ENCODE measurements at places on chromosomes 5 and 9.

- DNase-seq, result no peak
Observed at GRCh38 chr5:75622564-75622963, 11.3 kb downstream of the ANKDD1B start.

DNA sequence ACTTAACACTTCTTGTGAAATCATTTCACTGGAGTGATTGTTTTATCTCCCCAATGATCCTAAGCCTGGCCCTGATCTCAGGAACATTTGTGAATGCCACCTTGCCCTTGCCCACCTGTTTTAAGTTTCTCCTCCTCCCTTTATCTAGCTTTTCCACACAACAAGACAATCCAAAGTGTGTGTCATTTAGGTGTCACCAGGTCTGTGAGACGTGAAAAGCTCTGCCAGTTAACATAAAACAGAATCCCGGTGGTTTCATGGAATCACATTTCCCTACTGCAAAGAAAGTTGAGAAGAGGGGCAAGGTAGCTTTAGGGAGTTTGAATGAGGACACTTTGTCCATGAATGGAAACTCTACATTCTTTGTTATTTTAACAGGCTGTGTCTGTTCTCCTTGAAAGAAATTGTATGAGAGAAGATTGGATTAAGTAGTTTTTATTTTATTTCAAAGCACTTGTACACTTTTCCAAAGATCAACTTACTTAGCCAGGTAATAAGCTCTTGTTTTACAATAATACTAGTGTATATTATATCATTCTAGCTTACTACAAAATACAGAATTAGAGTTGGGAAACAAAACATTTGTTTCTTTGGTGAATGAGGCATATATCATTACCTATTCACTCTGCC, 239.0 kb downstream of the ISL1 start:
- DNase-seq, result peak; percentile 52

GRCh38 chr5:141725891-141726290, 43.9 kb upstream of the ARAP3 start:
- DNase-seq, result no peak

GRCh38 chr5:57493034-57493433, 10.4 kb upstream of the ACTBL2 start:
- peak; percentile 28 for DNase-seq

DNA sequence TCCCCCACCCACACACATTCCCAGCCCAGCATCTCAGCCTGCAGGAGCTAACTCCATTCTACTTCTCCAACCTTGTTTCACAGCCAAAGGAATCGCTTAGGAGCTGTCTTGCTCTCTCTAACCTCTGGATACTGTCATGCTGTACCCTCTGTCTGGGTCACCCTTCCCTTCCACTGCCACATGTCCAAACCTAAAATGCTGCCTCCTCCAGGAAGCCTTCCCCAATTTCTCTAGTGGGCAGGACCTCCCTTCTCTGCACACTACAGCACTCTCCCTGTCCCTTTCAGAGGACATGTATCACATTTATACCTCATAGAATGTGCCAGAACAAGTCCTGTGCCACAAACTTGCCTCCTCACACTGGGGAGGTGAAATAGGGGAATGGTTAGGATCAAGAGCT, 30.8 kb downstream of the WHRN start:
- no peak for DNase-seq

- no peak for DNase-seq
Observed at GRCh38 chr5:14920121-14920520, 48.5 kb upstream of the ANKH start.

GRCh38 chr9:91751922-91752321, 198.1 kb downstream of the ROR2 start:
- DNase-seq, result no peak

DNA sequence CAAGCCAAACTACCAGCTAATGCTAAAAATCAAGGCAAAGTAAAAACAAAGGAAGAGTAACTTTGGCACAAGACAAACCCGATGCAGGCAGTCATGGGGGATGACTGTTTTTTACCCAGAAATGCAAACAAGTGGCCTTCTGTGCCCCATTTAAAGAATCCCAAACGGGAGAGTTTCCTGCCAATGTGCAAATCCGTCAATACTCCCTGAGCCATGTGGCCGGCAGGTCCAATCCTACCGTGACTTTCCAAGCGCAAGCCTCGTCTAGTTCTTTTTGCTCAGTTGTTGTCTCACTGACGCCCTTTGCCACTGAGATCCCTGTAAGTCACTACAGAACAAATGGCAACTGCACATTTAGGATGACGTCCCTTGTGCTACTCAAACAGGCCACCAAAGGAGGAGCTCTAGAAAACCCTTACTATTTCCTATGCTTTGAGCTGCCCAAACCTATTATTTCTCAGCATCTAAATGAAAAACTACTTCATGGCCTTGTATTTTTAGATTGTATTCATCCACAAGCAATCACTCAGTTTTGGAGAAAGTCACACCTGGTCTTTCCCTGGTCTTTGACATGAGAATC, 43.4 kb downstream of the OTULIN start:
- DNase-seq, result no peak

DNA sequence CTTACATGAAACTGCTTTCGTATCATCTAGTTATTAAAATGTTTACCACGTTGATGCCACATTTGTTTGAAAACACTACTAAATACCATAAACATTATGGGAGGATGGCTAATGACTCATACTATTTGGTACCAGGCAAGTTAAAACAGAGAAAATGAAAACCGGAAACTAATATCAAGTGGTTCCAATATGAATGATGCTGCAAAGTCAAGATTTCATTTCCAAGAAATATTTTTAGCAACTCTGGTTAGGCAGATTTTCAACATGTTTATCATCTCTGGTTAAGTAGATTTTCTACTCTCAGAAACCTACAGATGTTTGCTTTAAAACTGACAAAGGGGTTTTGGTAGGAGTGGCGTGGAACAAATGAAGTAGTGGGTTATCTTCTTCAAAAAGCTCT, 4.9 kb upstream of the F2R start:
- no peak for DNase-seq

DNA sequence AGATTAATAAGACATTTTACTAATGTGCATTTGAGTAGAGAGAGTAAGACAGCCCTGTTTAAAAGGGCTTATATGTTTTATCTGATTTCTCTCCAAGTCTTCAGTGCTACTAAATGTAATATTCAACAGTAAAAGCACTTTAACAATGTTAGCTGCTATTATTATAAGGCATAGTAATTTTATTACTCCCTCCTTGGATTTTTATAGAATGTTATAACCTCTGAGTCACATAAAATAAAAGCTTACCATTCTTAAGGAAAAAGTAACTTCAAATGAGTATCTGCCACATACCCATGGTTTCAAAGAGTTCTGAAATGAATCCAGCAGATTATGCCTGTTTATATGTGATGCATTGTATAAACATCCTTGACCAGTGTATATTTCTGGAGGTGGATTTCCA, 19.0 kb downstream of the SPDL1 start:
- DNase-seq, result no peak

GRCh38 chr5:13606051-13606450, 338.4 kb downstream of the DNAH5 start:
- no peak for DNase-seq

- peak; percentile 78 for DNase-seq
Observed at GRCh38 chr9:88949425-88949824, 41.8 kb upstream of the S1PR3 start.

Measured in cardiac muscle cell (in vitro differentiated cells and primary cell).